ENCODE measurements at places on chromosomes 11 and 22.

GRCh38 chr11:36623494-36623893 lies 25.5 kb upstream of the RAG2 start:
- DNase-seq = no peak

GRCh38 chr11:66713746-66714480 lies 15.1 kb downstream of the SPTBN2 start:
- DNase-seq = no peak

DNA sequence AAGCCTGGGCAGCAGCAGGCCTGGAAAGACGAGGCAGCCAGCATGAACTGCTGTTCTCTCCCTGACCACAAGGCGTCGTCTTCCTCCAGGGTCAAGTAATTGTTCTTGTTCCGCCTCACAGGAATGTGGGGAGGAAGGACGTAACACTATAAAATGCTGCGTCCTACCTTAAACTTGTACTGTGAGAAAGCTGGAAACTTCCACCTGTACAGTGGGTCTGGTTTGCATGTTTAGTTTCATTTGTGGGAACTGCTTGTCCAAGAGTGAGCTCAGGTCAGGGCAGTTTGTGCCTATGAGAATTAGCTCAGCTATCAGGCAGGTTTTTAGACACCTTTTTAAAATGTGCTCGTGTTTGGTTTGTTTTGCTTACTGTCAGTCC lies 55.2 kb downstream of the PANX1 start:
- peak; percentile 71 for DNase-seq

- no peak for DNase-seq
Measured at GRCh38 chr22:45064313-45065278, 54.8 kb upstream of the PHF21B start.

- no peak for DNase-seq
Measured at GRCh38 chr11:3150726-3151125, 14.4 kb downstream of the OSBPL5 start.

- DNase-seq = no peak
Measured at GRCh38 chr22:48429446-48430020, 1398.1 kb downstream of the BRD1 start.

DNA sequence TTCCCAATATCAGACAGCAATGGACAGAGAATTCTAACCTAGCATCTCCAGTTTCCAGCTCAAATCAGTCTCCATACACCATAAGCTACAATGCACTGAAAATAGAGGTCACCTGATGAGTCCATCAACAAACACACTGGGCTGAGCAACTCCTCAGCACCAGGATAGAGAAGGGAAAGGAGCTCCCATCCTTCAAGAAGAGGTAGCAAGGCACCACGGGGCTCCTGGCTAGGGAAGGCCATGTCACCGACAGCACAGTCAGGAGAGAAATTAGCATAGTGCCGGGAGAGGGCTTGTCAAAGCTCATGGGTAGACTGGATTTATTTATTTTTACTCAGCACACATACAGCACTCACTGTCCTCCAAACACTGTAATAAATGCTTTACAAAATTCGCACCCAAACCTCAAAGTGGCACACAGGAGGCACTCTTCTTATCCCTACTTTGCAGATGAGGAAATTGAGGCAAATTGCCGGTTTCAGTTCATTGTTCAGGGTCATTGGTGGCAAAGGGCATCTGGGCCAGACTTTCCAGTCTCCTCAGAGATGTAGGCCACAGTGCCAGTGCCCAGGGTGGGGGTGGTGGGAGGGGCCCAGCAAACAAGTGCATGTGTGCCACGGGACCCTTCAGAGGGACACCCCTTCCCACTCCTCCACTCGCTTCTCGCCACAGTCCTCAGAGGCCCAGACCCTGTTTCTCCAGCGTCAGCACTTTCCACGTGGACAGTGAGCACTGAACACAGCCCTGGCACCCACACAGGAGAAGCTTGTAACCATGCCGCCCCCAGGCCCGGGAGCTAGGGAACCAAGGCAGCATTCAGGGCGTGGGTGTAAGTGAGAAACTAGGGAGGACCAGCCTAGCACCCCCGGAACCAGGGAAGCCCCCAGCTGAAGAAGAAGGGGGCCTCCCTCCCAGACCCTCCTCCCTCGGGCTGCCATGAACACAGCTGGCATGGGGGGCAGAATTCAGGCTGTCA lies 1417.4 kb downstream of the TBC1D22A start:
- no peak for DNase-seq

- DNase-seq = no peak
Measured at GRCh38 chr11:73334384-73335203, 26.5 kb downstream of the ARHGEF17 start.

DNA sequence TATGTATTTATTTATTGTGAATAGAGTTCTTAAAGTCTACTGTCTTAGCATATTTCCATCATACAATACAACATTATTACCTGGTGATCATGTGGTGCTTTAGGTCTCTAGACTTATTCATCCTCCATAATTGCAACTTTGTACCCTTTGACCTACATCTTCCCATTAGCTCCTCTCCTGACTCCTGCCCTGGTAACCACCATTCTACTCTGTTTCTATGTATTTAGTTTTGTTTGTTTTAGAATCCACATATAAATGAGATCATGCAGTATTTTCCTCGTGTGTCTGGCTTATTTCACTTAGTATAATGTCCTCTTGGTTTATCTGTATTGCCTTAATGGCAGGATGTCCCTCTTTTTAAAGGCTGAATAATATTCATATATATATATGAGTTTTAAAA lies 22.7 kb downstream of the NCAM1 start:
- no peak for DNase-seq

DNA sequence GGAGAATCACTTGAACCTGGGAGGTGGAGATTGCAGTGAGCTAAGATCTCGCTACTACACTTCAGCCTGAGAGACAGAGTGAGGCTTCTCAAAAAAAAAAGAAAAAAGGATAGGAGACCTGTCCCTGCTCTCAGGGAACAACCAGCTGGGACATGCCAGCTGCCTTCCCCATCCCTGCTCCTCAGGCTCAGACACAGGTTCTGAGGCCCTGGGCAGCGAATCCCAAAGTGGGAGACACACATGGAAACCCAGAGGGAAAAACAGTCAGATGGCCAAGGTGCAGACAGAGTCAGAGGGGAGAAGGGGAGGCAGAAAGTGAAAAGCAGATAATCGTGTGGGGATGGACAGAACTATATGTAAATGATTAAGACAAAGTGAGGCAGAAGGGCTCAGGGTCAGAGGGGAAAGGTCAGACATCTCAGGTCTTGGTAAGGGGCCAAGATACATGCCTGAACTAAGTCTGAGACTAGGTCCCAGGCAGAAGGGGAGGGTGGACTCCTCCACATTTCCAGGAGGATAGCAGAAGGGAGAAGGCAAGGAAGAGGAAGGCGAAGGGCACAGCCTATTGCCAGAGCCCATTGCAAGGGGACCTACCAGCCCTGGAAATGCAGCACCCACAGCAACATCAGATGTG lies 14.2 kb downstream of the STARD10 start:
- DNase-seq = no peak

DNA sequence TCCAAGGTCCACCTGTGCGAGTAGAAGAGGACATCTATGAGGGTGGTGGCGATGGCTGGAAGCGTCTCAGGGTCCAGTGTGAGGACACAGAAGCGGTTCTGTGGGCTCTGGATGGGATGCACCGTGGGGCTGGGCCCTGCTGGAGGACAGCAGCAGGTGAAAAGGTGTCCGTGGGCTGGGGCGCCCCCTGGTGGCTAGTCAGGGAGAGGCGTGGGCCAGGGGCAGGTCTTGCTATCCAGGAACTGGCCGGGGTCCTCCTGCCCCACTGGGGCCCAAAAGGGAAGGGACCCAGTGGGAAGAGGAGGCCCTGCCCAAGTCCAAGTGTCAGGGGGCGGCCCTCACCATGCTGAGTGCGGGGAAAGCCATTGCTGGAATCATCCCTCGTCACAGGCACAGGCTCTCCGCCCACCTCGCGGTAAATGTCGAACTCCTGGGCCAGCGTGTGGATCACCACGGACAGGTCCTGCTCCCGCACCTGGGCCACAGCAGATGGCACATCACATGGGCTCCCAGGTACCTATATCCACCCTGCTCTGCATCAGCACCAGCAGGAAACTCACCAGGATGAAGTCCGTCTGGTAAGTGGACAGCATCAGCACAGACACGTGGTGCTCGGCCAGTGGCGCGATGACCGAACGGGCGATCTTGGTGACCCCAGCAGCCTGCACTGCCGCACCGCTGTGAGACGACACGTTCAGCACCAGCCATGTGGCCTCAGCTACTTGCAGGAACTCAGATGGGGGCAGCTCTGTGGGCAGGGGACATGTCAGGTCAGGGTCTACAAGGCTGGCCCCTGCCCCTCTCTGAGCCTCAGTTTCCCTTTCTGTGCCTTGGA lies 2.3 kb downstream of the CASTOR1 start:
- DNase-seq = no peak

DNA sequence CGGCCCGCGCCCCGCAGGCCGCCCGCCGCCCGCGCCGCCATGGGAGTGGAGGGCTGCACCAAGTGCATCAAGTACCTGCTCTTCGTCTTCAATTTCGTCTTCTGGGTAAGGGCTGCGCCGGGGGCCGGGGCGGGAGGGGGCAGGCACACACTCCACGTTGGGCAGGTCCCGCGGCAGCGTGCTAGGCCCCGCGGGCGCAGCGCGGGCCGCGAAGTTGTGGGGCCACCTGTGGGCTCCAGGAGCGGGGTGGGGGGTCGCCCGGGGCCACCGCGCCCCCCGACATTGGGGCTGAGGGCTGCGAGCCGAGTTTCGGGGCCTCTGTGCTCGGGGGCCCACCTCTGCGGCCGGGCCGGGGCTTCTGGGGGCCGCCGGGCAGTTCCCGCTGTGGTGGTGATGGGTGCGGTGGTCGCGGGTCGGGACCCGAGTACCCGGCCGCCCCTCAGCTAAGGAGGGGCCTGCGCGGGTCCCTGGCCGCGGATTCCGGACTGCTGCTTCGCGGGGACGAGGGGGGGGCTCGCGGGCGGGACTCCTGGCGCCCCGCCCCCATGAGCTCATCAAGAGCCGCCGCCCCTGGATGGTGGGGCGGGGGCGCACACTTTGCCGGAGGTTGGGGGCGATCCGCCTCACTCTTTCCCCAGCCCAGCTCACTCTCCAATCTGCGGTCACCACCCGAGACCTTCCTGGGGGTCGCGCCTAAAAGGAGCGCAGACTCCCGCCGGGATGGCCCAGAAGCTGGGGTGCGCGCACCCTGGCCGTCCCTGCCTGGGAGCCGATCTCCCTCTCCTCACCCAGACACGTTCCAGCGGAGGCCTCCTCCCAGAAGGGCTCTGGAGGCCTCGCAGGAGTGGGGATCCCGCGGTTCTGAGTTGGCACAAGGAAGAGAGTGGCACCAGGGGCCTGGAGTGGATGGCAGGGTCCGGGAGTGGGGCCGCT lies 667 bp downstream of the CD81 start:
- DNase-seq = no peak

GRCh38 chr11:67304511-67305113 lies 1.3 kb downstream of the SSH3 start:
- DNase-seq = no peak

Measured in iPS DF 6.9 (cell line).